Esophagus muscularis mucosa (tissue), 4 donors: ENCODE measurements at places on chromosomes 7 and 10. TPM values are rescaled to one million over a fixed set of nuclear protein-coding genes. Genes with fewer than 3 reads are reported as not detected.

DNA sequence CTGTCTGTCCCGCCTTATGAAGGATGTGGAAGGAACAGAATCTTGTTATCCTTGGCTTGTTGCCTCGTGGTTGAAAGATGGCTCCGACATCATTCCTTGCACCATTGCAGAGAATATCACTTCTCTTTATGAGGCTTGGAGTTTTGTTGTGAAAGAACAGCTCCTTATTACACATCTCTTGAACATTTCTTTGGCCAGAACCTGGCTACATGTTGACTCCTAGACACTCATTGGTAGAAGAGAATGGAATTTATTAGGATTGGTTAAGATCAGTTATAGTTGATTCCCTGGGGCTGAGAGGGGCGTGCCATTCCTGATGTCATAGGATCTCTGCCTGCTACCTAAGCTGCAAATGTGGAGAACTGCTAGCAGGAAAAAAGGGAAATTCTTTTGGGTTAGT is 180.5 kb upstream of the CTBP2 start:
- H3K4me3 ChIP-seq: no peak overlapping the region
- no peaks in the 10 kb centered on the region for H3K27me3 ChIP-seq
- no peak overlapping the region for H3K27ac ChIP-seq
- no peaks in the 10 kb centered on the region for H3K36me3 ChIP-seq

DNA sequence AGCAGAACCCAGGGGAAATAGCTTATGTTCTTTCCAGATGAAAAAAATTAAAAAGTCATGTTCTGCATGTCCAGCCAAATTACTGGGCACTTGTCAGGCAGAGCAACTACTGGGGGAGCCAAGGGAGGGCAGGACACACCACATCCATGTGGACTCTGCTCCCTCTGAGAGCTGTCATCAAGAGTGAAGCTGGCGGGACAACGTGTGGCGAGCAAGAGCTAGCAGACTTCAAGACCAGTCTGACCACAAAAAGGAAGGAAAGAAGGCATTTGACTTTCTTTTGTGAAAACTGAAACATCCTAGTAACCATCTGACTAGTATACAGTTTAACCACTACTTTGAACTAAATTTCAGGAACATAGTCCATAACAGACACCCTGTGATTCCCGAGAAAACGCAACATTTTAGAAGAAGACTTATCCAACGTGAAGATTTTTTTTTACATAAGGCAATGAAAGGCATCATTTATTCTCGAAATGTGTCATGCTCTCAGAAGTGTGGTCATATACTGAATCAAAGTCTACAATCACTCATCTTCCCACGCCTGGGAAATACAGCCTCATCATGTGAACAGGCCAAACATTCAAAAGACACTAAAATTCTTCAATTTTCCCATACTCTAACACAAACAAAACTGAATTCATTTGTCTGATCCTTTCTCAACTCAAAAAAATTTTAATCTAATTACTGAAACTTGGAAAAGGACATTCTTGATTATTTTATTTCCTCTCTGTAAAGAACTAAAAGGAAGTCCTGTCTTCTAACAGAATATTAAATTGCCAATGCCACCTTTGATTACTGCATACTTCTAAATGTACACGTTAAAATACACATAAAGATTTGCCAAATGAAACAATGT is 15.5 kb downstream of the CYTH3 start:
- H3K27me3 ChIP-seq: no peaks in the 10 kb centered on the region
- no peak overlapping the region for H3K4me3 ChIP-seq
- H3K4me1 ChIP-seq: peaks cover 87% of the 10 kb centered on the region
- H3K27ac ChIP-seq: peak overlapping the region; percentile 64

The ADGRA1 gene
- not detected for total RNA-seq

The CCSER2 gene
- total RNA-seq: 60.5 TPM

The NXPH1 gene
- total RNA-seq: not detected
